Colonic mucosa (tissue), 4 donors: ENCODE measurements at places on chromosomes 5 and 9.

DNA sequence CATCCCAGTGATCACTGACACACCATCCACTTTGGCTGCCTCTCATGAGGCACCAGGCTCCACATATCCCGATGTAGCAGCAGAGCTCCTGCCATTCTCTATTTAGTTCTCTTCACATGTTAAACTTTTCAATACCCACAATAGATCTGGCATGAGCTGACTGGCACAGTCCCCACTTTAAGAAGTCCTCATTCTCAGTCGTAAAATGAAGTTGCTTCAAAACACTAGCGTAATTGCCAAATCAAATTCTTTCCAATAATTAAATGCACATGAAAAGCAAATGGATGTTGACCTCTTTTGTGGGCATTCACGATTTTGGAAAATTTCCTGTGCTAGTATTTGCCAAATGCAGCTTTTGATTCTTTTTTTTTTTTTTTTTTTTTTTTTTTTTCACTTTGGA is 32.4 kb downstream of the HAPLN1 start:
- DNase-seq, result no peak

DNA sequence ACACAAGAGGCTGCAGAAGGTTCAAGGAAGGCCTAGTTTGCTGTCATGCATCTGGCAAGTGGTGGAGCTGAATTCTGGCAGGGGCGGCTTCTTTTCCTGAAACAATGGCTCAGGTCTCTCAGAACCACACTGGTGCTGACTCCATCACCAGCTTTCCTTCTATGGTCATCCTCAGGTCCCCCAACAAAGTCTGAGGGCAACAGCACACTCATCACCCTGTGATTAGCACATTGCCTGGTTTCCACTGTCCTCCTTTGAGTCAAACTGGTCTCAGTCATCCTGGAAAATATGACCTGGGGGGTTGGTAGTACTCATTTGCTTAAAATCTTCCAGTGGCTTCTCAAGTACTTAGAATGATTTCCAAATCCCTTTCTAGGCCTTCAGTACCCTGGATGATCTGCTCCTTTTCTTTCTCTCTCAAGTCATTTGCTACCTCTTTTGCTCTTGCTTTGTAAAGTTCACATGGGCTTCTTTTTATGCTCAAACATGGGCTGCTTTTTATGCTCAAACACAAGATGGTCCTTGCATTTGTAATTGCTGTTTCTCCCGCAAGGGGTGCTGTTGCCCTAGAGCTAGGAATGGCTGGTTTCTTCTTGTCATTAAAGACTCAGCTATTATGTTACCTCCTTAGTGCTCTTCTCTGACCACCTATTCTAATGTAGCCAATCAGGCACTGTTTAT is 144.9 kb downstream of the ALDH1A1 start:
- no peak for DNase-seq

DNA sequence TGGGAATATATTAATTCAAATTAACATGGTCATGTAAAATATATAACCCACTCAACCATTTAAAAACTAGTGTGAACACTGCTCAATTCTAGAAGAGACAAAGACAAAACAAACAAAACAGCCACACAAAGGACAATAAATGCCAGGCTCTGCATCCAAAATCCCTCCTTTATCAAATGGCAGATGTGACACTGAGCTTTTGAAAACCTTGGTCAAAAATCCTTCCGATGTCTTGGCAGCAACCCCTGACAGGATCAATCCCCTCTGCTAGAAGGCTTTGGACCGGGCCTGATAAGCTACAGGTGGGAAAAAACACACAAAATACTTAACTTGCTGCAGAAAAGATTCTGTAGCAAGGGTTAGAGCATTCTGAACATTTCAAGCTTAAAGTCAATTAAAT is 61.5 kb downstream of the ZFR start:
- no peak for DNase-seq

DNA sequence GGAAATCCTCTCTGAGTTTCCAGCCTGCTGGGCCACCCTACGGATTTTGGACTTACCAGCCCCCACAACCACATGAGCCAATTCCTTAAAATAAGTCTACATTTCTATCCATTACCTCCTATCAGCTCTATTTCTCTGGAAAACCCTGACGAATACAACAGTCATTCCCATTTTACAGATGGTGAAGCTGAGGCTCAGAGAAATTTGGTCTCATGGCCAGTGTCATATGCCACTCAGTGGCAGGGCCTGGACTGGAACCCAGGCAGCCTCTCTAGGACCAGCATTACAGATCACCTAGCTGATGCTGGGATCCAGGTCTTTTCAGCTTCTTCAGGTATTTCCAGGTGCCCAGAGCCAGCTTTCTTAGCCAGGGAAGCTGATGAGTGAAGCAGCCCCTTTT is 45.0 kb upstream of the SH3PXD2B start:
- peak; percentile 4 for DNase-seq

- no peak for DNase-seq
Measured at GRCh38 chr5:72107901-72108201, 576 bp downstream of the MAP1B start.

DNA sequence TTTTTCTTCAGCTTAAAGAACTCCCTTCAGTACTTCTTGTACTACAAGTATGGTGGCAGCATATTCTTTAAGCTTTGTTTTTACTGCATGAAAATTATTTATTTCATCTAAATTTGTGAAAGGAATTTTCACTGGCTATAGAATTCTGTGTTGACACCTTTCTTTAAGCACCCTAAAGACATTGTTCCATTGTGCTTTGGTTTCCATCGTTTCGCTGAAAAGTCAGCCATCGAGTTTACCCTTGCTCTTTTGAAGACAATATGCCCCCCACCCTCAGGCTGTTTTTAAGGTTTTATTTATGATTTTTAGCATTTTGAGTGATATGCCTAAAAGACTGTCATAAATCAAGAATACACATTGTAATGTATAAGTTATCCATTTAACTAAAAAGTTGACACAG is 27.3 kb upstream of the COL5A1 start:
- no peak for DNase-seq

DNA sequence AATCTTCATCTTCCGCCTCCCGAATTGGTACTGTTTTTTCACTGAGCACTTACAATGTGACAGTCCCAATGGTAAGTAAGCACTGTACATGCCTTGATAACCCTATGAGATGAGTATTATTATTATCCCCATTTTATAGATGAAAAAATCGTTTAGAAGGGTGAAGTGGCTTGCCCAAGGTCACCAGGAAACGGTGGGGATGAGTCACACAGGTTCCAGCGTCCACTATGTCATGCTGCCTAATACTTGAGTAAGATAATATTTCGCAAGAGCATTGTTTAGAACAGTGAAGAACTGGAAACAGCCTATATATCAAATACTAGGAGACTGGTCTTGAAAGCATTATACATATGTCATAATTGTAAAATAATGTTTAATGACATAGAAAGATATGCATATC is 12.9 kb downstream of the HAND1 start:
- no peak for DNase-seq

GRCh38 chr5:36414869-36415282 is 113.2 kb upstream of the RANBP3L start:
- no peak for DNase-seq

DNA sequence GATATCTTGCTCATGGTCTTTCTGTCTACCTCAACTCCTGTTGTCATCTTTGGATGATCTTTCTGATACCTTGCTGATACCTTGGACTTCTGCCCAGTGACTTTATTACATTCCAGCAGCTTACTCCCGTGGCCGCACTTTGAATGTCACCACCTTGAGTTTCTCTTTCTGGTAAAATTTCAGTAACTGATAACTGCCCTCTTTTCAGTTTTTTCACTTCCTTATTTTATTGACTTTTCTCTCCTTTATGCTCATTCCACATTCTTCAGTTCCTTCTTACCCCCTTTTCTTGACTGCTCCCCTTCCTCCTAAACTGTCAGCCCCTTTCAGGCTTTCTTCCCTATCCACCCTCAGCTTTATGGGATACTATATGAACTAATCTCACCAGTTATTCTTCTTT is 7.0 kb upstream of the FBXO4 start:
- no peak for DNase-seq

DNA sequence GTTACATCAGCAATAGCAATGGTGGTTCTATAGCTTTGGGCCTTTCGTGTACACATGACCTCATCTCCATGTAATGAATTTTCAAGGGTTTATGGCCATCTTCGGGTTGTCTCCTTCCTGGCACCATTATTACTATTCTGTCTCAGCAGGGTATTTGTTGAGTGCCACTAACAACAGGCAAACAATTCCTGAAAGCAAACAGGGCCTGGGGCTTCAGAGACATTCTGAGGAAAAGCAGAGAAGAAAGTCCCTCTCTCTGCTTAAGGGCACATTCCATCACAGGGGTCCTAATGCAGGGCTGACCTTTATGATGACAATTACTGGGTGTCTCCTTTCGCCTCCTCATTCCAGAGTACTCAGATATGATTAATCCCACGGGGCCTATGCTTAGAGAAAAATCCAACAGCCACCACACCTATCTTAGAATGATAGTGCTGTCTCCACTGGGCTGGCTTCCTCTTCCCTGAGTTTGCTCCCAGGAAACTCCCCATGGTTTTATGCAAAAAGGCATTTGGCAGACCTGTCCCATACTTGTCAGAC is 540.2 kb upstream of the ZNF462 start:
- no peak for DNase-seq

DNA sequence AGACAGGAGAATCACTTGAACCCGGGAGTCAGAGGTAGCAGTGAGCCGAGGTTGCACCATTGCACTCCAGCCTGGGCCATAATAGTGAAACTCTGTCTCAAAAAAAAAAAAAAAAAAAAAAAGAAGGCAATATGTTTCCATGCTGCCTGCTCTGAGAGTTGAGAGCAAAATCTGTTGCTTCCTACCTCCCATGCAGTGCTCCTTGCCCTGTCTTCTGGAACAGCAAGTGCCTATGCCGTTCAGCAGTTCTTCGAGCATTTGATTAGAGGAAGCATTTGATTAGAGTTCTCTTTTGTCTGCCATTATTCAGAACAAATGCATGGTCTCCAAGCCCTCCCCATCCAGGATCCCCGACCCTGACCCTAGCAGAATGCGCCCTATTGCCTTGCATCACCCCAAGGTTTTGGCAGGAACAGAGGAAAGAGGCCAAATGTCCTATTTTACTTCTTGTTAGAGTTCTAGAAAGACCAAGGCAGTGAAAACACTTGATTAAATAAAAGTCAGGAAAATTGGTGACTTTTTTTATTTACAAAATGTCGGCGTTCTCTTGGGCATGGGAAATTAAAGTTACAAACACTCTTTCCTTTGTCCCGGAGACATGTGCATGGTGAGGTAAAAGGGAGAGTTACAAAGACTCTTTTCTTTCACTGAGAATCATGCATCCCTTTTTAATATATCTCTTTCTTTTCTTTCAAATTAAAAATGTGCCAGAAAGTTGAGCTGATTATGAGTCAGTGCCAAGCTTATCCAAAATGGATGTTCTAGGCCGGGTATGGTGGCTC is 27.8 kb upstream of the FSD1L start:
- no peak for DNase-seq

DNA sequence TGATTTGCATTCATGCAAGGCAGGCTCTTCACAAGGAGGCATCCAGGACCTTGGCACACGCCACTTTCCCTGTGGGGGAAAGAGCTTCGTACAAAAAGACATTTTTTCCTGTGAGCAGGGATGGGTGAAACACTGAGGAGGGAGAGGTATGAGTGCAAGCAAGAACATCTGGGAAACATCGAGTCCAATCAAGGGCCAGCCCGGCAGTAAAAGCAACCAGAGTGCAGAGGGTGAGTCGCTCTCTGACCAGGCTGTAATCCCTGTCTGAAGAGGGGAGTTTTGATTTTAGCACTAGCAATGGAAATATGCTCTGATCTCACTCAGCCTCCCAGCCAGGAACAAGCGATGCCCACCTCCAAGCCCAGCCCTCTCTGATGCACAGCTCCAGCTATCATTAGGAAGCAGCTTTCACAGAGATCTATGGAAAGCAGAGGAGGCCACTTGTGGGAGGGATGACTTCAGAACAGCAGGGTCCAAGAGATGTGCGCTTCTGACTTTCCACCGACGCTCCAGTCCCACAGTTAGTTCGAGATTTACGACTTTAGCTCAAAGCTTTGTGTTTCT is 211.0 kb upstream of the ADAMTS16 start:
- DNase-seq, result no peak

GRCh38 chr5:9691261-9691660 is 61.1 kb upstream of the TAS2R1 start:
- DNase-seq, result no peak

GRCh38 chr5:127754706-127755105 is 51.5 kb downstream of the CCDC192 start:
- DNase-seq, result no peak

- DNase-seq, result peak; percentile 19
Measured at GRCh38 chr9:100473276-100474081, 530 bp downstream of the TMEFF1 start.

- no peak for DNase-seq
Measured at GRCh38 chr9:75551861-75552260, 338.6 kb upstream of the PCSK5 start.

GRCh38 chr9:73116031-73116430 is 35.6 kb upstream of the ANXA1 start:
- DNase-seq, result no peak

GRCh38 chr5:68533571-68534084 is 318.1 kb downstream of the PIK3R1 start:
- peak; percentile 79 for DNase-seq

- DNase-seq, result no peak
Measured at GRCh38 chr5:14102666-14103065, 40.5 kb upstream of the TRIO start.

DNA sequence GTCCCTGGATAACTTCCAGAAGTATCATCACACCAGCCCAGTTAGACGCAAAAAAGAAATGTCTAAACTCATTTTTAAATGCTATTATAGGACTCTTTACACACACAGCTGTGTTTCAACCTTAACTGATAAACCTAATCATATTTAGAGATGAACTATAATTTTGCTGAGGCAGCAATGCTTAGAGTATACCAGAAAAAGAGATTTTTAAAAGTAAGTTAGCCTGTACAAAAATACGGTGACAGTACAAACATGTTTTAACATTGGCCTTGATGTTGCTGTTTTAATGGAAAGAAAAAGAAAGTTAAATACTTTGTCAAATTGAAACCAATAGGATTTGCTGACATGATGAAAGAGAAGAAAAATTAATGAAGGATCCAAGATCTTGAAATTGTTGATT is 1341.2 kb upstream of the CDH6 start:
- no peak for DNase-seq

DNA sequence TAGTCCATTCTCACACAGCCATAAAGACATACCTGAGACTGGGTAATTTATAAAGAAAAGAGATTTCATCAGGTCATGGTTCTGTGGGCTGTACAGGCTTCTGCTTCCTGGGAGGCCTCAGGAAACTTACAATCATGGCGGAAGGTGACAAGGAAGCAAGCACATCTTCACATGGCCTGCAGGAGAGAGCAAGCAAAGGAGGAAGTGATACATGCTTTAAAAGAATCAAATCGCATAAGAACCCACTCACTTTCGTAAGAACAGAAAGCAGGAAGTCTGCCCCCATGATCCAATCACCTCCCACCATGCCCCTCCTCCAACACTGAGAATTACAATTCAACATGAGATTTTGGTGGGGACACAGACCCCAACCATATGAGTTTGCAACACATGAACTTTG is 5.1 kb upstream of the FBXO38 start:
- DNase-seq, result no peak

- no peak for DNase-seq
Measured at GRCh38 chr9:99385814-99386279, 163.8 kb downstream of the SEC61B start.
